Myocyte (in vitro differentiated cells): ENCODE measurements at places on chromosomes 2 and 18. TPM values are rescaled to one million over a fixed set of nuclear protein-coding genes. Genes with fewer than 3 reads are reported as not detected.
A peak's percentile ranks its signal among the peaks of the same experiment; 100 is the strongest.

GRCh38 chr2:237259201-237259600 lies 154.8 kb downstream of the COL6A3 start:
- DNase-seq, result no peak

DNA sequence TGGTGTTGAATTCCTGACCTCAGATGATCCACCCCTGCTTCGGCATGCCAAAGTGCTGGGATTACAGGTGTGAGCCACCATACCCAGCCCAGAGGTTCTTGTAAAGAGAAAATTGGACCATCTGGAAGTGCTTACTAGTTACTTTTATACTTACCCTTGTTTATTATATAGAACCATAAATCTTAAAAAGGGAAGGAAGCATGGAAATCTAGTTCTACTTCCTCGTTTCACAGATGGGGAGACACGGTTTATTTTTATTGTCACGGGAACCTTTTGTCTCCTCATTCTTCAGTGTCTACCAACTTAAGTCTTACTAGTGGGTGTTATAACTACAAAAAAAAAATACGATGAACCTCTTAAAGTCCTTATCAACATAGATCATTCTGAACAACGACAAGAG lies 45.8 kb upstream of the PDK1 start:
- no peak for DNase-seq

DNA sequence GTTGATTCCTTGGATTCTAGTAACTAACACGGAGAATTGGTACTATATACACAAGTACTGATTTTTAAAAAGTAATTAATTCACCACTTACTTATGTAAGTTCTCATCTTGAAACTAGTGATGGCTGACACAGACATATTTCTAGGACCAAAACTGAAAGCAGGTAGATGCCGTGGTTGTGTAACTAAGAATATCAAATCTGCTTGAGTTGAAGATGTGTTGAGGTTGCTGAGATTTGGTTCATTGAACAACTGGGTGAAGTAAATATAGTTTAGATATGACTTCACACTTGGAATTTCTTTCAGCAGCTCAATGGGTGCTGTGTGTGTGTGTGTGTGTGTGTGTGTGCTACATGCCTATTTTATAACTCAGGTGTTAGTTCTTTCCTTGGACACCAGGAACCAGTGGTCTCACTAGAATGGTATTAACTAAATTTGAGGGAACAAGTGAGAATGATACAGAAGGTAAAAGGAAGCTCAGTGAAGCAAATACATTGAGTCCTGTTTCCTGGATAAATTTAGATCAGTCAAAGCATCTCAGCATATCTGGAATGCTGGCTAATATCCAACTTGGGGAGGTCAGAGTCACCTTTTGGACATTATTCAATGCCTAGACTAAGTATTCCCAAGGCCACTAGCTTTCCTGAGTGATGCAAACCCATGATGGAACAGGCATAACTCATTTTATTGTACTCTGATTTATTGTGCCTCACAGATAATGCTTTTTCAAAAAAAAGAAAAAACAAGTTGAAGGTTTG lies 110.7 kb upstream of the ZEB2 start:
- DNase-seq, result peak; percentile 30

DNA sequence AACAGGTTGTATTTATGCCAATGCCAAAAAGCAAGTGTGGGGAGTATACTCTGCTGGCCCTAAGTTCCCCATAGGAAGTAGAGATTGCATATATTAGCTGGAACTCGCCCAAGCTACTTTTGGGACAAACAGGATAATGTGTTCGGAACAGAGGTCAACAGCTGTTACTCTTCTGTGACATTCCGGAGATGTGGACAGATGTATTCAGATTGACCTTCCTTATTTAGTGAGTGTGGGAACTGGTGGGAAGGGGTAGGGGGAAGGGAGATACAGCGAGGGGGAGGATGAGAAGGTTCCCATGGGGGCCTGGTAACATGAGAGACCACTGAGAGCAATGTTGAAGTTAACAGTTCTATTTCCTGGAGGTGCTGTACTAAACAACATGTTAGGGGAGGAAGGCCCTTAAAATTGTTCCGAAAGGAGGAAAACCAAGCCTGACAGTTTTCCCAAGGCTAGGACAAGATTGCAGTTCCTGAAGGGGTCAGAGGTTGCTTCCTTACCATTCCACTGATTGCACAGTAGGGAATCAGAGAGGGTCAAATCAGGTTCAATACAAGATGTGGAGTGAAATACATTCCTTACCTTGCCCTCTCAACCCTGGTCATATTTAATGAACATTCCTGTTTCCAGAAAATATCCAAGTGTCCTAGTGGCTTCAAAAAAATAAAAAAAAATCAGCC lies 14.3 kb upstream of the CD28 start:
- peak; percentile 69 for DNase-seq

GRCh38 chr2:31972059-31972458 lies 38.7 kb downstream of the MEMO1 start:
- no peak for DNase-seq

GRCh38 chr2:57453945-57454344 lies 592.7 kb upstream of the VRK2 start:
- DNase-seq, result no peak

- DNase-seq, result peak; percentile 95
These were observed 31.4 kb downstream of the ATOH8 start for GRCh38 chr2:85785027-85785822.

DNA sequence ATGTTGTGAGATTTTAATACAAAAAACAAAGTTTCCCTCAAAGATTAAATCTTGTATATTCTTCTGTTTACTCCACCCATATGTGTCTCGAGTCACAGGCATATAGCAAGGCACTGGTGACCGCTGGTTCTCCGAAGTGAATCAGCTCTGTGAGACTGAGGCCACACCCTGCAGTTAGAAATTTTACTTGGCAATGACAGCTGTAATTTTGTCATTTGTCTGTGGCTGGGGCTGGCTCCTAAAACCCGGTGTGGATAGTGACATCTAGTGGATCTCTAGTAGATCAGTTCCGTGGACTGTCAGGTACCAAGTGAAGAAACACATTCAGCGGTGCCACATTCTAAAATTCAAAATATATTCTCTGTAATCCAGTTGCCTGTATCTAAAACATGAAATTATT lies 278.0 kb downstream of the NEDD4L start:
- peak; percentile 93 for DNase-seq

DNA sequence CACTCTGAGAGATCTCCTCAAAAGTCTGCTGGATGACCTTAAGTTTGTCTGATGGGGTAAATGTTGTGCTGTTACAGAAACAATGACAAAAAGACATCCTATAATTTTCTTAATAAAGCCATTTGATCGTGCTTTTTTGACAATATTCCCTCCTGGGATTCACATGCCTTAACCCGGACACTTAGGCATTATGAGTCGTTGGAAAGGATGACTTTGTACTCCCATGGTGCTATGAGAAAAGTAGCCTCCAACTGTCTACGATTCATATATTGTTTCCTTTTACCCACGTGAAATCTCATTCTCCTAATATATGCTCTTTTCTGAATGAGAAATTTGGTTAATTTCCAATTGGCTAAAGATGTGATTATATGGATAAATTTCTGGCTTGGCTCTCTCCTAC lies 6.1 kb upstream of the MPP4 start:
- DNase-seq, result no peak

- no peak for DNase-seq
These were observed 310.4 kb downstream of the MTX2 start for GRCh38 chr2:176579608-176580007.

DNA sequence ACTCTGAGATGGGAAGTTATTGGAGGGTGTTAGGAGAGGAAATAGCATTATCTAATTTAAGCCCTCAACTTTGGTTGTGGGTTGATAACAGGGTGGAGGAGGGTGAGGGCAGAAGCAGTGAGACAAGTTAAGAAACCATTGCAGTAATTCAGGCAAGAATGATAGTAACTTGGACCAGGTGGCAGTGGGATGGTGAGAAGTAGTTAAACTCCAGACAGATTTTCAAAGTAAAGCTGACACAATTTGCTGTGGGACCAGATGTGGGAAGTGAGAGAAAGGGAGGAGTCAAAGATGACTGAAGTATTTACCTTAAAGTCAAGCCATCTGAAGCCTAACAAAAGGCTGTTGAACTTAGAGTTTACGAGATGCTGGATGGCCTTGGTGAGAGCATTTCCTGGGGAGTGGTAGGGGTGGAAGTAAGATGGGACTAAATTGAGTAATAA lies 163.2 kb upstream of the KLF7 start:
- no peak for DNase-seq

DNA sequence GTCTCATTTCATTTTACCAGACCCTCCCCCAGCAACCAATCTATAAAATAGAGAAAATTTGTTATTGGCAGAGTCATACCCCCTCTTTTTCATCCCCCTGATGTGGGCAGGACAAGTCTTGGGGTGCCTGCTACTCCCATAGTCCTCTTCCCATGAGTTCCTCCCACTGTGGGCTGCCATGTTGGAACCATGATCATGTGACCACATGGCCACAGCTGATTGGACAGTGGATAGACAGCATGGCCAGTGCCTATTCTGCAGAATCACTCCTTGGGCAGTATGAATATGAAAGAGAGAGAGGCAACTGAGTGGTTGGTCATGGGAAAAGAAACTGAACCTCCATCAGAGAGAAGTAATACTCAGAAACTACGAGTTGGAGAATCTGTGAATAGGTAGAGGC lies 84.9 kb downstream of the PDCL3 start:
- no peak for DNase-seq

DNA sequence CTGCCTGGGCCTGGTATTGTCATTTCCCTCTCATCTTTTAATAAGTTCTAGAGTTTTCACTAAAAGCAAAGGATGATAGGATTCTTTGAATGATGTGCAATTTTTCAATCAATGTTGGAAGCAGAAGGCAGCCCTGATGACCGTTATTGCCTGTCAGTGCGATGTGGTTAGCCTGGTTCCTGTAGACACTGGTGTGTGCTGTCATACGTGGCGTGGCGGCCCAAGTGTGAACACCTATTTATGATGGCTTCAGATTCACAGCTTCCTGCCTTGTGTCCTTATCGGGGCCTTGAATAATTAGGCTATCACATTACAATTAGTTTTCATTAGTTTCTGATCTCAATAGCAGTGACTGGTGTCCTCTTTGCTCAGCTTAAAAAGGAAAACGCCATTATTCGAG lies 218.5 kb downstream of the TPGS2 start:
- no peak for DNase-seq

DNA sequence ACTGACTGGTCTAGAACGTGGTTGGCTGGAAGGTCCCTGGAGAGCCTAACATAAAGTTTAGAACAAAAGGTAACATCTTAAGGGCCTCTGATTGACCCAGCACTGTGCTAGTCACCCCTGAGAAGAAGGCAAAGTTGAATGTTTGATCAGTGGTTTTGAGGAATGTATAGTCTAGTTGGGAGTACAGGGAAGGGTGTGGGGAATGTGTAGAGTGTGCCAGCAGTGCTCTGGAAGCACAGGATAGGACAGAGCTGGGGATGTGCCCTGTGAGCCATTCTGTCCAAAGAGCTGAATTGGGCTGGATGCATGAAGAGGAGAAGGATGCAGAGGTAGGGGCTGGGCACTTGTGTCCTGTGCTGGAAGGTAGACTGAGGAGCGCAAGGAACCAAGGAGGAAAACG lies 41.0 kb upstream of the DOCK10 start:
- no peak for DNase-seq

DNA sequence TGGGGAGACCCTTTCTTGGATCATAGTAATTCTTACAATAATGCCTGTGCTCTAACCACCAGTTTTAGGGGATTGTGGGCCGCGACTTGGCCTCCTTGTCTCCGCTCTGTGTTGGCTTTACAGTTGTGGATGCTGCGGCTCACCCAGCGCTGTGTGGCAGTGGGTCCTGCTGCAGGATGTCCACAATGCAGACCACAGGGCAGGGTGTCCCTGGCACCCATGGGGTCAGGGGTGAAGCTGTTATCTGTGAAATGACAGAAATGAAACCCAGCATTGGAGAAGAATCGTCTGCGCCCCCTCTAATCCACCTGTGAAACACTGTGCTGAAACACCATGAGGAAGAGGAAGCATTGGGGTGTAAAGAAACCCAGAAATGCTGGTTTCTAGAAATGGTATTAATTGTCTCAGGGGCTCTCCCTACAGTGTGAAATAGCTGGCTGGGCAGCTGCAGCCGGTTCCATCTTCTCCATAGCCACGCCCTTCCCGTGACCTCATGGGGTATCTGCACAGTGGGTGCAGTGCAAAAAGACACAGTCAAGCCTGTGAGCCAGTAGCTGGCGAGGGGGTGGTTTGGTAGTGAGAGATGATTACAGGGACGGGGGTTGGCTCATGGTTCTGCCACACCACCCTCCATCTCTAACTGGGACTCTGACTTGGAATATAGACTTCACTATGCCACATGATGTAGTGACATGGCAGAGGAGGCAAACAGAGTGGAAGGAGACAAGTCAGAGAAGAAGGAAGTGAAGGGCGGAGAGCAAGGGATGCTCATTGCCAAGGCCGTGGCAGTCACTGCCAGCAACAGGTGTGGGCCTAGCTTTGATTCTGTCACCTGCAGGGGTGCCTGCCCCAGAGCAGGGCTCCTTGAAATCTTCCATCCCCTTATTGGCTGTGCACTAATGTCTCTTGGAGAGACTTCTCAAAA lies 16.2 kb downstream of the INPP4A start:
- peak; percentile 43 for DNase-seq

DNA sequence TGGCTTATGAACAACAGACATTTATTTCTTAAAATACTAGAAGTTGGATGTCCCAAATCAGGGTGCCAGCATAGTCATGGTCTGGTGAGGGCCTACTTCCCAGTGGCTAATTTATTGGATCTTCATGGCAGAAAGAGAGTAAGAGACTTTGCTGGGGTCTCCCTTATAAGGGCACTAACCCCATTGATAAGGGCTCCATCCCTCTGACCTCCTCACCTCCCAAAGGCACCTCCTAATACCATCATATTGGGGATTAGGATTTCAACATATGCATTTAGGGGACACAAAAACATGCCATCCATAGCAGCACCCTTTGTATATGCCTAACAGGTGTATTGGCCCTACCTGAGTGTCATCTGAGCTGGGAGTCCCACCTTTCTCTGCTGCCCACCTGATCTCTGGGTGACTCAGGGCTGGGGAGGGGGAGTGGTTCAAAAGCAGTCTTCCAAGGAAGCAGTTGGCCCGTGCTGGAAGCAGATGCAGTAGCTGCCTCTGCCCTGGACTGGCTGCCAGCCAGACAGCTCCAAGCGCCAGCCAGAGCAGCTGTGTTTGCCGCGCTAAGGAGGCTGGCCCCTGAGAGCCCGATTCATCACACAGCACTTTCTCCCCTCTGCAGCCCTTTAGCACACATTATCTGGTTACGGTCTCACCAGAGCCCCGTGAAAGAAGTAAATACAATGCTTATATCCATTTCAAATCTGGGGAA lies 84.6 kb downstream of the SMAD7 start:
- DNase-seq, result peak; percentile 95

DNA sequence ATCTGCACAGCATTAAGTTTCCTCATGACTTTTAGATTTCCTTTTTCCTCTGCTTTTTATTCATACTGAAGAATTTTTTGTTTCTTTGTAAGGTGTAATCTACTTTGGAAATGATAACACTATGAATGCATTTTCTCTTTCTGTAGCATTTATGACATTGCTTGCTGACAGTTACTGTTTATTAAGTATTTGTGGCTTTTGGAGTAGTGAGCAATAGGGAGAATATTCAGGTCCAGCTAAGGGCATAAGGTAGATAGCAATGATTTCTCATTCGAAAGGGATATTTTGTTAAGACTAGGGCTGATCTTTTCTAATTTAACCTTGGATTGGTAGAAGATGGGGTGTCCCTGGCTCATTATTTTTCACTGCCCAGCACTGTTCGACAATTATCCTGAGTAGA lies 80.3 kb downstream of the XRCC5 start:
- DNase-seq, result no peak

Gene EFR3B
- total RNA-seq, result 0.26 and 0.45 TPM in 2 replicates

Gene ALK
- total RNA-seq, result 0.27 TPM in 1 of 2 replicates, not detected in the other

Gene CYP27A1
- total RNA-seq, result 16.5 and 18.0 TPM in 2 replicates

Gene LTBP1
- total RNA-seq, result 14.4 and 26.2 TPM in 2 replicates

Gene RTP5
- 0.08 TPM in 1 of 2 replicates, not detected in the other for total RNA-seq

Gene CAPG
- total RNA-seq, result 53.7 and 59.0 TPM in 2 replicates

Gene CYB5A
- total RNA-seq, result 48.7 and 66.2 TPM in 2 replicates

Gene GLS
- total RNA-seq, result 229 and 252 TPM in 2 replicates

Gene GBX2
- 0.26 TPM in 1 of 2 replicates, not detected in the other for total RNA-seq

Gene TMEM169
- total RNA-seq, result 13.8 and 19.4 TPM in 2 replicates

Gene NDUFS1
- total RNA-seq, result 223 and 265 TPM in 2 replicates
